ENCODE measurements at places on chromosomes 16 and 17. TPM values are rescaled to one million over a fixed set of nuclear protein-coding genes. Genes with fewer than 3 reads are reported as not detected.

DNA sequence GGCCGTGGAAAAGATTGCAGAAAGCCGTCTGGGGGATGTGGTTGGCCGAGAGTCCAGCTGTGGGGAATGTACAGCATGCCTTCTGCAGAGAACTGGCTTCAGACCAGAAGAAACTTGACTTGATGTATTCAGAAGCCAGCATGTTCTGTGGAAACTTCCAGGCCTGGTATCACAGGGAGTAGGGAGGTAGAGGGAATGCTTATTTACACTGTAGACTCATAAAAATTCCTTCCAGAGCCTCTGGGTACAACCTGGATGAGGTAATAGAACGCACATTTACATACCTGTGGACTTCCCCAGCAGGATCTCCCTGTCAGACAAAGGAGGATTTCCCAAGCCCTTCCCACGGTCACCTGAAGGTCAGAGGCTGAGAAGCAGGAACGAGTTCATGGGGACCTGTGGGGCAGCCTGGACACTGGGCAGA, 11.8 kb upstream of the GAS7 start:
- peak; percentile 59 for DNase-seq

DNA sequence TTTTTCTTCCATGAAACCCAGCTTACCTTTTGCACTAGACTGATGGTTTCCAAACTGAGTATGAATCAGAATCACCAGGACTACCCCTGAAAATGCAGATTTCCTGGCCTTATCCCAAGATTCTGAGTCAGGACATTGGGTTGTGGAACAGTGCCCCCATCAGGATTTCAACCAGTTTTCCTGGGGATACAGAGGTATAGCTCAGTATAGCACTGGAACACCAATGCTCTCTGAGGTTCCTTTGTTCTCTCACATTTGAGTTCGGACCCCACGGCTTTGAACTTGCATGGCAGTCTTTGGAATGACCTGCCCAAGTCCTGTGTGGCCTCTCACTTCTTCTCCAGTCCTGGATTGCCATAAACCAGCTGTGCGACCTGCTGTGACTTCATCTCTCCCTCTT, 12.8 kb upstream of the CCL8 start:
- no peak for DNase-seq

GRCh38 chr17:13690806-13691205, 89.1 kb upstream of the HS3ST3A1 start:
- DNase-seq, result no peak

- no peak for DNase-seq
Measured at GRCh38 chr17:37097154-37097553, 148.4 kb downstream of the AATF start.

GRCh38 chr16:55217392-55217791, 106.6 kb upstream of the IRX6 start:
- no peak for DNase-seq

GRCh38 chr16:14489460-14489859, 140.6 kb downstream of the PARN start:
- DNase-seq, result no peak

DNA sequence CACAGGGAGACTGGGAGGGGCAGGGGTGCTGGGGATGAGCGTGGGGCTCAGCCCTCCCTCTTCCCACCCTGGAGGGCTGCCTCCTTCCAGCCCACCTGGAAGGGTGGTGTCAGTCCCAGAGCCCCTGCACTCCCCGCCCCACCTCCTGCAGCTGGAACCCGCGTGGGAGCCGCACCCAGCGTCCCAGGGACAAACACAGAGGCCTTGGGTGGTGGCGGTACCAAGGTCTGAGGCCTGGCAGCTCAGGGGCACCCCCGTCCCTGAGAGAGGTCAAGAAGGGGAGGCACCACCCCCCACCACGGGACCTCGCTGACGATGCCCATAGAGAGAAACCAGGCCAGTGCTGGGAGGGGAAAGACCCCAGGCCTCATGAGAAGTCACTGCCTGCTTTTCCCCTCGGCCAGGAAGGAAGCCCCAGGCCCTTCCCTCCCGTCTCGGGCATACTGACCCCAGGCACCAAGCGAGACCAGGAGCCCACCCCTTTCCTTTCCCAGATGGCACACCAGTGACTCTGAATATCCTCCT, 4.1 kb downstream of the HS3ST6 start:
- DNase-seq, result no peak

GRCh38 chr16:31143011-31143693, 6.7 kb downstream of the PRSS36 start:
- DNase-seq, result no peak

DNA sequence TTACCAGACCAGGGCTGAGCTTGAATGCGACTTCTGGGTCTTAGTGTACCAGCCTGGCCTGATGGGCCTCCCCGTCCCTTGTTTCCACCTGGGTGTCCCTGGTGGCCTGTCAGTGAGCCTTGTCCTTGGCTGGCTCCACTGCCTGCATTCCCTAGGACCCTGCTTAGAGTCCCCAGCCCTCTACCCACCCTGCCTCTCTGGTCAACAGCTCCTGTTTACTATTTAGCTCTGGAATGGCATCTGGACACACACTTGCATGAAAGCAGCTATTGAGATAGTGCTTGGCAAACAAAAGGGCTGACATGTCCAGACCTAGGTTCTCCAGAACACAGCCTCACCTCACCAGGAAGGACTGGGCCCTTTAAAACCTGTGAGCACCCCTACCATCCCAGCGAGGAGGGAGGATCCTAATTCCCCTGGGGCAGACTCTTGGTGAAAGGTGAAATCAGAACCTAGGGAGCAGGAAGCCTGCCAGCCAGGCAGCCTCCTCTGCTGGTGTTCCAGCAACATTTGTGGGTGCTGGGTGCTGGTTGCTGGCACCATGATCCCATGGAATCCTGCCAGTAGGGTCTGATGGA, 38.8 kb downstream of the RAI1 start:
- no peak for DNase-seq

DNA sequence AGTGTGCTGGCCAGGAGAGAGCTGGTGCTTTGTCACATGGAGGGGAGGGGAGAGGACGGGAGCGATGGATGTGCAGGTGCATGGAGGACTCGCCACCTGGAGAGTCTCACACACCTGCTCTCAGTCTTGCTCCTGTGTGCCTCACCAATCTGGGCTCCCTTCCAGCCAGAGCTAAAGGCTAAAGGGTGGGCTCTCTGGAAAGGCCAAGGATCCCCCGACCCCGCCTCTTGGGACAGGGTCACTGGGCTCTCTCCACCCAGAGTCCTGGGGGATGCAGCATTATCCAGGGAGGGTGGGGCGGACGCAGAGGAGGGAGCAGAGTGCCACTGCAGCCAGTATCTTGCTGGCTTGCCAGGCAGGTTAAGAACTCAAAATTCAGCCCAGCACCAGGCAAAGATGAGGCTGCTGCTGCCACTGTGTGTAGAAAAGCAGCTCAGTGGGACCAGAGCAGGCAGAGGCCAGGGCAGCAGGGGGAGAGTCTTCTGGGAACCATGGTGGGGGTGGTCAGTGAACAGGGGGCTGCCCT, 5.4 kb upstream of the STAT5B start:
- DNase-seq, result no peak

DNA sequence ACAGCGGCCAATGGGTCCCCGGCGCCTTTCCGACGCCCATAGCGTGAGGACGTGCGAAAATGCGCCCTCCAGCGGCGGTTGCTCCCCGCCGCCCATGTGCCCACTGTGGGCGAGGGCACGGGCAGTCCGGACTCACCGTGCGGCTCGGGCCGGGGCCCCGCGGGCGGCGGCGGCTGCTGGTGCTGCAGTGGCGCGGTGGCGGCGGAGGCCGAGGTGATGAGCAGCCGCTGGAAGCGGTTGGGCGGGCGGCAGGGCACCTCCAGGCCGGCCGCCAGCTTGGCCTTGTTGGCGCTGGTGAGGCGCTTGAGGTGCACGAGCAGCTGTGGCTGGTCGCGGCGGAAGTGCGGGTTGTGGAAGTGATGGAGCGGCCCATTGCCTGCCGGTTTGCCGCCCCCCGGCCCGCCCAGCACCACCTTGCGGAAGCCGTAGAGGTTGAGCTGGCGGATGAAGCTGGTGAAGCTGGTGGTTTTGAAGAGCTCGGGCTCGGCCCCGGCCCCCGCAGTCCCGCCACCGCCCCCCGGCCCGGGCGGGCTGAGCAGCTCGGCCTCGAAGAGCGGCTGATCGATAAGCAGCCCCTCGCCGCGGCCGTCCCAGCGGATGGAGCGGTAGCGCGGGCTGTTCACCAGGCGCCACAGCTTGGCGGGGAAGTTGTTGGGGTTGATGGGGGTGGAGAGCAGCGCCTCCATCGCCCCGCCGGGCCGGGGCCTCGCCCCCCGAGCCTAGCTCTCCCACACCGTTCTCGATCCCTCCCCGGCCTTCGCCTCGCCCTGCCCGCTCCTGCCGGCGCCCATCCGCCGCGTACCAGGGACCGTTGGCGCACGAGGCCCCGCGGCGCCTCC, at the start of gene HSF5:
TSS of gene HSF5 (minus strand) at position 820 of the 839 bp plus-strand sequence. CDS start at position 686, 134 bp downstream.
- DNase-seq, result no peak

GRCh38 chr16:88796278-88796677, 7.3 kb upstream of the CDT1 start:
- DNase-seq, result no peak

GRCh38 chr17:47873200-47874090, 22.5 kb upstream of the SP6 start:
- DNase-seq, result no peak

Gene PRRT2
- 8.2 TPM for polyA plus RNA-seq

Gene ACD
- 34.6 TPM for polyA plus RNA-seq

Gene PLLP
- polyA plus RNA-seq, result 9.5 TPM

Gene LRRC36
- polyA plus RNA-seq, result 0.19 TPM

Gene GUCY2D
- polyA plus RNA-seq, result not detected

Gene KRT222
- polyA plus RNA-seq, result 0.65 TPM

Gene DPEP2
- polyA plus RNA-seq, result 2.5 TPM

All from urinary bladder (tissue), 4 donors.